ENCODE measurements at places on chromosomes 5 and 9. TPM values are rescaled to one million over a fixed set of nuclear protein-coding genes. Genes with fewer than 3 reads are reported as not detected.

DNA sequence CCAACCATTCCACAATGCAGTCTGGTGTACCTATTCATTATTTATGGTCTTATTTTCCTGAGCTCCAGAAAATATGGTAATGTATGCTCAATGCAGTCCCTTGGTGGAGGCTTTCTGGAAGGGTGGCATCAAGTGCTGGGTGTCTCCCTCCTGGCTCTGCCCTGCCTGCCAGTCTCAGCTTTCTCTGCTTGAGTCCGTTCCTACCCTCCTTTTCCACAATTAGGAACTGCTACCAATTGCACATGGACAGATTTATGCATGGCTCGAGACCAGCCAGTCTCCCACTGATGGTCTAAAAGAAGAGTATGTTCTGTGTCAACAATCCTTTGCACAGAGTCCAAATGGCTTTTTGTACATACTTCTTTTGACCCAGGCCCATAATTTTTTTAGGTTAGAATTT, 189.8 kb downstream of the TLE1 start:
- no peak for DNase-seq

DNA sequence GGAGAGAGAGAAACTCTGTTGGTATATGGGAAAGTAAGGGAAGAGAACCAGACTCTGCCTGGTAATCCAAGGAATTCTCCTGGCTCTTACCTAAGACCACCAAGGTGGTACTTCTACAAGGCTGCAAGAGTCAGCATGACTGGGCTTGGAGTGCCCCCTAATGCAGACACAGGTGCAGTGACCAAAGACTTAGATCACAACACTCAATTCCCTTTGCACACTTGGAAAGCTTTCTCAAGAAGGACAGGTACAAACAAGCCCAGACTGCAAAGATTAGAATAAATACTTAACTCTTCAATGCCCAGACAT, 25.2 kb downstream of the UGT3A2 start:
- no peak for DNase-seq

- DNase-seq: no peak
Measured at GRCh38 chr5:177335701-177336065, 15.8 kb downstream of the LMAN2 start.

DNA sequence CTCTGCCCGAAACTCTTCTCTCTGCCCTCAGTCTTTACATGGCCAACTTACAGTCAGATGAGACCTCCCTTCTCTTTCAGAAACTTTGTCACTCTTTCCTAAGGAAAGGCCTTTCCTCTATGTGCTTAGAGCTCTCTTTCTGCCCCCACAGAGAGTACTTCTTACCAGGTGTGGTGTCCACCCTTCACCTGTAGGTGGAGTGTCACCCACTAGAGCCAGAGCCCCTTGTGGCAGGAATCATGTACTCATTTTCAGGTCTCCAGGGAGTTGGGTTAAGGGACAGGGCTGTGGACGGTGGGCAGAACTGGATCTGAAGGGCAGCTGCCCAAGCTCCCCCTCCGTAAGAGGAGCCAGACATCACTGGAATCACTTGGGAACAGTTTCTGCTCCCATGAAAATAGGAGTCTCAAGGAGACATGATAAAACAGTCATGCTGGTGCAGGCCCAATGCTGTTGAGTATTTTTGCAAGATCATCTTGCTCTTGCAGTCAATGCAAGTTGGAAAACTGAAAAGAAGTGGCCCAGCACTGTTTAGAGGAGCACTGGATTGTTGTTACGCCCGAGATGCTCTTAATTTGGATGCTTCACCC, 436.7 kb downstream of the ZSWIM6 start:
- peak; percentile 45 for DNase-seq

COL23A1 gene
- 0.33 TPM for total RNA-seq
